ENCODE measurements at places on chromosomes 7 and 10. TPM values are rescaled to one million over a fixed set of nuclear protein-coding genes. Genes with fewer than 3 reads are reported as not detected.
A peak's percentile ranks its signal among the peaks of the same experiment; 100 is the strongest.

GRCh38 chr7:25894002-25894901 is 257.7 kb upstream of the NFE2L3 start:
- H3K27ac ChIP-seq: no peak overlapping the region
- H3K27me3 ChIP-seq: peaks cover 2% of the 10 kb centered on the region
- peak overlapping the region; percentile 72 for H3K4me3 ChIP-seq
- DNase-seq: no peak
- no peaks in the 10 kb centered on the region for H3K36me3 ChIP-seq

DNA sequence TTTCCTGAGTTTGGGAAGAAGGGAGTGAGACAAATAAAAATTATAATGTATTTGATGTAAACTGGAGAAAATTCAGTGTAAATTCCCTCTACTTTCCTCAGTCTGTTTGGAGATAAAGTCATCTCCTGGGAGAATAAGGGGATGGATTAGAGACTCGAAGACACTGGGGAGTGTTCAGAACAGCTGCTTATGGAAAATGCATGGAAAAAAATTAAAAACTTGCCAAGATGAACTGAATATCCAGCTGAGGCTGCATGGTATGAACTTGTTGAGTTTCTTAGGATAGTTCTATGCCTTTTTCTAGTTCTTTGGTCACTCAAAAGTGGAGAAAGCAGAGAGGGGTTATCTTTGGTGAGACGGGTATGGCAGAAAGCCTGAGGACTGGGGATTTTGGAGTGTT is 210.5 kb downstream of the BICC1 start:
- no peak for DNase-seq
- H3K27ac ChIP-seq: no peak overlapping the region
- H3K27me3 ChIP-seq: no peaks in the 10 kb centered on the region
- H3K36me3 ChIP-seq: no peaks in the 10 kb centered on the region
- no peak overlapping the region for H3K4me3 ChIP-seq

- H3K27ac ChIP-seq: peak overlapping the region; percentile 71
- peak overlapping the region; percentile 55 for H3K4me3 ChIP-seq
- H3K4me1 ChIP-seq: peaks cover 22% of the 10 kb centered on the region
- peaks cover 10% of the 10 kb centered on the region for H3K36me3 ChIP-seq
- DNase-seq: peak; percentile 57
Measured at GRCh38 chr10:13340626-13341376, 7.3 kb downstream of the SEPHS1 start.

- H3K27ac ChIP-seq: no peak overlapping the region
- H3K4me1 ChIP-seq: no peaks in the 10 kb centered on the region
- no peak overlapping the region for H3K4me3 ChIP-seq
- no peak for DNase-seq
- H3K27me3 ChIP-seq: no peaks in the 10 kb centered on the region
Measured at GRCh38 chr10:125407000-125407502, 246.7 kb upstream of the CTBP2 start.

DNA sequence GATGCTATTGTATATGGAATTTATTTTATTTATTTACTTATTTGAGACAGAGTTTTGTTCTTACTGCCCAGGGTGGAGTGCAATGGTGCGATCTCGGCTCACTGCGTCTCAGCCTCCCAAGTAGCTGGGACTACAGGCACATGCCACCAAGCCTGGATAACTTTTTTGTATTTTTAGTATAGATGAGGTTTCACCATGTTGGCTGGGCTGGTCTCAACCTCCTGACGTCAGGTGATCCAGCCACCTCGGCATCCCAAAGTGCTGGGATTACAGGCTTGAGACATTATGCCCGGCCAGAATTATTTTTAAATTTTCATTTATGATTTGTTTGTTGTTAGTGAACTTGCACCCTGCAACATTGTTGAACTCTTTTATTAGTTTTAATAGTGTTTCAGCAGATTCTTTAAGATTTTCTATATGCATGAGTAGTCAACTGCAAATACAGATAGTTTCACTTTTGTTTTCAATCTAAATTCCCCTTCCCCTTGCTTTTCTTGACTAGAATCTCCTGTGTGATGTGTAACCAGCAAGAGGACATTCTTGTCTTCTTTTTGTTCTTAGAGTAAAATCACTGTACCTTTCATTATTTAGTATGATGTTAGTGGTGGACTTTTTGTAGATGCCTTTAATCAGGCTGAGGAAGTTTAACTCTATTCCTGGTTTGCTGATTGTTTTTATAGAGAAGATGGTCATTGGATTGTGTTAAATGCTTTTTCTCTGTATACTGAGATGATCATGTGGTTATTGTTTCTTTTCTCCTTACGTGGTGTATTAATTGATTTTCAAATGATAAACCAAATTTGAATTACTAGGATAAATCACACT is 27.8 kb downstream of the ZNF33A start:
- H3K4me1 ChIP-seq: peaks cover 46% of the 10 kb centered on the region
- no peaks in the 10 kb centered on the region for H3K27me3 ChIP-seq
- peak overlapping the region; percentile 93 for H3K27ac ChIP-seq
- peak; percentile 28 for DNase-seq

Gene UNCX
- polyA plus RNA-seq: not detected

- H3K27ac ChIP-seq: no peak overlapping the region
- H3K4me3 ChIP-seq: no peak overlapping the region
- no peaks in the 10 kb centered on the region for H3K36me3 ChIP-seq
- no peaks in the 10 kb centered on the region for H3K4me1 ChIP-seq
- no peak for DNase-seq
Measured at GRCh38 chr7:15723841-15724240, 37.4 kb upstream of the MEOX2 start.

Gene MSMB
- polyA plus RNA-seq: not detected

DNA sequence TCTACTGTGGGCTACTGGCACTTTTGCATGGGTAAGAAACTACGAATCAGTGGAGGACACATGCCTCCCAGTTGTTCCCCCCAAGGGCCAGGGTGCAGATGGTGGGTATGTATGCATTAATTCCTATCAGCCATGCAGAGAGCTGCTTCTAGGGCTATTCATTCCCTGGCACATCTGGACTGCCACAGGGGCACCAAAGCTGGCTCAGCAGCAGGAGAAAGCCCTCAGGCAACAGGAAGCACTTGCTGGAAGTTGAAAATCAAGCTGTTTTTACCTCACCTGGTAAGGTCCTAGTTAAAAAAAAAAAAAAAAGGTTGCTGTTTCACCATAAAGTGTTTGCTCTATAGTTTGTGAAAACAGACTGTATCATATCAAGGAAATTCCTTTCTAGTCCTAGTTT is 1342.6 kb downstream of the REEP3 start:
- no peak for DNase-seq
- H3K36me3 ChIP-seq: no peaks in the 10 kb centered on the region
- no peaks in the 10 kb centered on the region for H3K4me1 ChIP-seq
- H3K27me3 ChIP-seq: no peaks in the 10 kb centered on the region
- no peak overlapping the region for H3K4me3 ChIP-seq
- H3K27ac ChIP-seq: no peak overlapping the region

DNA sequence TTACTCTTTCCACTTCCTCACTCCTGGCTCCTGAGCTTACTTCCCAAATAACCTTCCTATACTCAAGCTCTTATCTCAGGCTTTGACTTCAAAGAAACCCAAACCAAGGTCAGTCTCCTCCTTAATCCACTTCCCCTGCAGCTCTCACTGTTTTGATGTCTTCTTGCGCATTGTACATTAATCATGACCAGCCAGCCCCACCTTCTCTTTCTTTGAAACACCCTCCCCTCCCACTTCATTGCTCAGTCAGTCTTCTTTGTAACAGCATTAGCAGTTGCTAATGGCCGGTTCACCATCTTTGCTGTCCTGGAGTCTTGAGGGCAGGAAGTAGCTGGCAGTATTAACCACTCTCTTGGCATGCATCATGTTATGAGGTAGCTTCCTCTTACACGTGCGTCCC is 57.9 kb upstream of the CHCHD3 start:
- no peaks in the 10 kb centered on the region for H3K4me1 ChIP-seq
- no peak for DNase-seq
- no peak overlapping the region for H3K27ac ChIP-seq
- no peaks in the 10 kb centered on the region for H3K36me3 ChIP-seq
- peaks cover 2% of the 10 kb centered on the region for H3K27me3 ChIP-seq
- no peak overlapping the region for H3K4me3 ChIP-seq

DNA sequence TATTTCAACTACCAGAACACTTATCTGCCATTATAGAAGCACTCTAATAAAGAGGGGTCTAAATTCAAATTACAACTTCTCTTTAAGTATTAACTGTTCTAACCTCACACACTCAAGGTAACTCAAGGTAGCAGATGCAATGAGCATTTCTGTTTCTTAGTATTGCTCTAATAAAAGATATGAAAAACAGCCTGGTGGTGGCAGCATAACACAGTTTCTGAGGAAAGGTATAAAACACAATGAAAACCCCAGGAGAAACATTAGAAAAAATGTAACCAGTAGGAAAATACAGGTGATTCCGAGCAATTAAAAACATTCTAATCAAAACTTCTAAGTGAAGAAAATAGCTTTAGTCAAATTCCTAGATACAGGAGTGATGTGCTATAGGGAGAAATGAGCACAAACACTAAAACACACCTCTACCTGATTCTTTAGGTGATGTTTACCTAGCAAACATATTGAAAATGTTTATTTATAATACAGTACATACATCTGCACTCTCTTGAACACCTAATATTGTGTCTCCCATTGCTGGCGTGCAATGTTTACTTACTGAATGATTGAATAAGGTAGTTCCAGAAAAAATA is 3.5 kb downstream of the MKRN1 start:
- H3K27me3 ChIP-seq: peaks cover 16% of the 10 kb centered on the region
- H3K27ac ChIP-seq: peak overlapping the region; percentile 89
- peaks cover 44% of the 10 kb centered on the region for H3K4me1 ChIP-seq
- H3K4me3 ChIP-seq: peak overlapping the region; percentile 71

Gene ACHE
- polyA plus RNA-seq: not detected

Gene EPHA1
- polyA plus RNA-seq: 0.22 TPM

DNA sequence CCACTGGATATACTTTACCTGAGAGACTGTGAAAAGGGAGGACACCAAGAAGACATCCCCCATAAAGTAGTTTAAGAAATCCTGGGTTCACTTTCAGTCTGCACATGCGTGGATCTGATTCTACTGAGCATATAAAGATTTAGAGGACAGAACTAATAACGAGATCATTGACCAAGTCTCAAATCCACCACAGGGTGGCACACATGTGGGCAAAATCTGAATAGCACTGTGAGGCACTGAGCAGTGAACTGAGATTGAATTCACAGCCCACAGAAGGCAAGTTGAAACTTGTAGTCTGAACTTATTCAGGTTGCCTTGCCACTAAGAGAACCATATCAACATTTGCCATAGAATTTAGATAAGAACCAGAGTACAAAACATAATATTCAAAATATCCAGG is 818.6 kb downstream of the GRID1 start:
- no peak for DNase-seq
- H3K27me3 ChIP-seq: peaks cover under 1% of the 10 kb centered on the region
- H3K27ac ChIP-seq: no peak overlapping the region
- H3K36me3 ChIP-seq: no peaks in the 10 kb centered on the region
- no peaks in the 10 kb centered on the region for H3K4me1 ChIP-seq

GRCh38 chr7:568031-568951 is 48.6 kb upstream of the PDGFA start:
- no peak overlapping the region for H3K4me3 ChIP-seq
- no peak overlapping the region for H3K27ac ChIP-seq
- no peak for DNase-seq
- no peaks in the 10 kb centered on the region for H3K4me1 ChIP-seq
- no peaks in the 10 kb centered on the region for H3K36me3 ChIP-seq

Gene MACC1
- 0.03 TPM for polyA plus RNA-seq

- no peaks in the 10 kb centered on the region for H3K4me1 ChIP-seq
- no peaks in the 10 kb centered on the region for H3K36me3 ChIP-seq
- H3K4me3 ChIP-seq: no peak overlapping the region
- no peak overlapping the region for H3K27ac ChIP-seq
Measured at GRCh38 chr7:91198371-91198770, 65.9 kb upstream of the FZD1 start.

GRCh38 chr10:20858292-20859124 is 38.6 kb downstream of the NEBL start:
- H3K36me3 ChIP-seq: no peaks in the 10 kb centered on the region
- H3K27me3 ChIP-seq: no peaks in the 10 kb centered on the region
- no peak overlapping the region for H3K4me3 ChIP-seq
- H3K4me1 ChIP-seq: no peaks in the 10 kb centered on the region

Gene ATRNL1
- not detected for polyA plus RNA-seq

DNA sequence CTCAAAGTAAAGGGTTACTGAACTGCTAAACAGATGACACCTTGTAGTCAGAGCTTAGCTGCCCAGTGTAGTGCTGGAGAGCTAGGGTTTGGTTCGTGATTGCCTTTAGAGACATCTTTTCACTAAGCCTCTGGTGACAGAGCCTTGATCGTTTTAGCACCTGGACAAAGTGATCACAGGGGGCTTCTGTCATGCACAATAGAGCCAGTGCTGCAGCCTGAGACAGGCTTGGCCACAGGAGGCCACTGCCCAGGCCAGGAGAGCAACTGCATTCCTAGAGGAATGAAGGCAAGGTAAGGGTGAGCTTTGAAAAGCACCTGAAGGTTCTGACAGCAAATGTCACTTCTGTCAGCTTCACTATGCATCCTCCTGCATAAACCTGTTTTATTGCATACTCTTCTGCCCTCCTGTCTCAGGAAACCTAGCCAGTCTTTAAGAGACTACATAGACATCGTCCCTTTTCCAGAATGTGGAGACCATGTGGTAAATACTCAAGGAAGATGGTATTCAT is 122.9 kb downstream of the NPY start:
- no peak overlapping the region for H3K27ac ChIP-seq
- peaks cover 19% of the 10 kb centered on the region for H3K4me1 ChIP-seq
- H3K36me3 ChIP-seq: no peaks in the 10 kb centered on the region
- H3K27me3 ChIP-seq: peaks cover 3% of the 10 kb centered on the region

- no peaks in the 10 kb centered on the region for H3K4me1 ChIP-seq
- H3K27me3 ChIP-seq: no peaks in the 10 kb centered on the region
Measured at GRCh38 chr7:41351091-41351490, 351.8 kb downstream of the INHBA start.

Gene LOXL4
- polyA plus RNA-seq: 0.18 TPM

DNA sequence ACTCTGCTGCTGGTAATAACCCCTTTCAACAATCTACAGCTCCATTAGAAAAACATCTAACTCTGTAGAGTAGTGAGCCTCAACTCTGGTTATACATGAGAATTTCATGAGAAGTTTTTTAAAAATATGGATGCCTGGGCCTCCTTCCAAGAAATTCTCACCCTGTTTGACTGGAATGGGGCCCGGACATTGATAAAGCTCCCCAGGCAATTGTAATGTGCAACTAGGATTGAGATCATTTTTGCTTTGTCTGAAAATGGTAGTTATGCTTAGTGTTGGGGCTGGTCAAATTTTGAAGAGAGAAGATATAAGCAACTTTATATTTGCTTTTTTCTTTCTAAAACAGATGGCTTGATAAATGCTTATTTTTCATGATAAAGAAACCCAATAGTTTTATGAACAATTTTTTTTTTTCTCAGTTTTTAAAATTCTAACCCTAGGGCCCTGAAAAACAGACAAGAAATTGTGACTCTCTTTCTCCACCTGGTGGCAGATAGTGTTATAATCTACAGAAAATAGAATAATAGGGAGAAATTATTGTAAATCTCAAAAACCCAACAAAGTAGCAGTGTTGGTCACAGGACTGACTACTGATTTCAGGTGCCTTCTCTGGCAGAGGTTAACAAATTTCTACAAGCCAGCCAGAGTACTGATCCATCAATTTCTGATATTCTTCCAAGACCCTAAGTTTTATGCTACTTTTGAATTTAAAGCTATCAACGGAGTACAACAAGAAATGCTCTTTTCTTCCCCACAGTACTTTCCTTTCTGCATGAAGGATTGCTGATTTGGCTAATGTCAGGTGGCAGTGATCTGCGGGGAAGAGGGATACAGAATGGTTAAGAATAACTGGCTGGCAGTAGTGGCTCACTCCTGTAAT is 174.8 kb downstream of the DKK1 start:
- H3K4me1 ChIP-seq: no peaks in the 10 kb centered on the region
- DNase-seq: peak; percentile 11
- no peak overlapping the region for H3K4me3 ChIP-seq
- no peaks in the 10 kb centered on the region for H3K36me3 ChIP-seq
- no peak overlapping the region for H3K27ac ChIP-seq

Gene ZNF239
- not detected for polyA plus RNA-seq

Gene JAKMIP3
- polyA plus RNA-seq: not detected

Gene LRRD1
- polyA plus RNA-seq: not detected
